ENCODE measurements at places on chromosomes 3 and 15.

- peaks cover 4% of the 10 kb centered on the region for H3K4me1 ChIP-seq
- H3K27me3 ChIP-seq: no peaks in the 10 kb centered on the region
- no peak overlapping the region for H3K4me3 ChIP-seq
- no peak overlapping the region for H3K27ac ChIP-seq
Measured at GRCh38 chr3:13042127-13042701, 31.0 kb downstream of the IQSEC1 start.

DNA sequence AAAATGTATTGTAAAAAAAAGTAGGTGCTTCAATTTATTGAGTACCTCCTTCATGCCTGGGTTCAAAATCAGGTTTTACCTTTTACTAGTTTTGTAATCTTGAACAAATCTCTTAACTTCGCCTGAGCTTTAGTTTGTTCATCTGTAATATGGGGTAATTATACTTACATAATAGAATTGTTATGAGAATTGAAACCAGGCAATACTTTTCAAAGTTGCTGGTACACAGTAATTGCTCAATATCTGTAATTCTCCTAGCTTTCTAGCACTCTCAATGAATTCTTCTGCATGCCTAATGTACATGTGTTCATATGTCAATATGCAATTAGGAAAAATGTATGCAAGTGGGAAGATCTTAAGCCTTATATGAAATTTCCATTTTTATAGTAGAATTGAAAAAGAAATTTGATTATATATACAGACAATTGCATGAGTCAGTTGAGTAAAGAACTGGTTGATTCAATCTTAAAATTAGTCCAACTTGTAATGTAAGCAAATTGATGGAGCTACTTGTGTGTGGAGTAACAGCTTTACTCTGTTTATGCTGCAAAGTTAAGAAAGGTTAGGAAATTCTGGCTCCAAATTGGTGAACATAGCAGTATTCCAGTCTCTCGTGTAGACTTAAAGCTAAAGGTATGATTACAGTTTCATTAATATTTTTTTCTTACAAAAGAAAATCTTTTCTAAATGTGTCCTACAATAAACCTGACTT, 4.1 kb downstream of the TNFSF10 start:
- DNase-seq: no peak
- no peak overlapping the region for H3K27ac ChIP-seq
- no peaks in the 10 kb centered on the region for H3K4me1 ChIP-seq
- H3K36me3 ChIP-seq: no peaks in the 10 kb centered on the region
- no peak overlapping the region for H3K4me3 ChIP-seq

DNA sequence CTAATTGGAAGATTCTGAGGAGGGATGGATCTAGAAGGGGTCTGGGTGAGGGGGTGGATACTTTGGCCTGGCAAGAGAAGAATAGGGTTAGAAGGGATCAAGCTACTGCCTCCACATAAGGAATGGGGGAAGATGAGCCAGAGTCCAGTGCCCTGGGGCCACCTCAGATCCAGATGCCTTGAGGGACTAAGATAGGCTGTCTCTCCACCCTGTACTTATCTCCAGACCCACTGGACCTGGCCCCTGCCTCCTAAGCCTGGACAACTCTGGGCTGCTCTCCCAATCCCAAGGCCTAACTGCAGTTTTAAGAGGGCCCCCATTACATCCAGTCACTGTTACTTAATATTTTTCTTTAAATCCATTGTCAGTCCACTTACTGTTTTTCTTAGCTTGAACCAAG, 2.0 kb downstream of the DVL3 start:
- H3K4me1 ChIP-seq: peaks cover 6% of the 10 kb centered on the region
- H3K27ac ChIP-seq: 0 out of 2 replicates have a peak overlapping the region, but pooled peaks have one; percentile 26
- no peaks in the 10 kb centered on the region for H3K27me3 ChIP-seq
- H3K4me3 ChIP-seq: peak overlapping the region; percentile 98

- peaks cover 4% of the 10 kb centered on the region for H3K4me1 ChIP-seq
- H3K4me3 ChIP-seq: no peak overlapping the region
- H3K27me3 ChIP-seq: no peaks in the 10 kb centered on the region
- H3K36me3 ChIP-seq: no peaks in the 10 kb centered on the region
- H3K27ac ChIP-seq: no peak overlapping the region
- no peak for DNase-seq
Measured at GRCh38 chr3:4067893-4068292, 235.3 kb upstream of the SETMAR start.

- H3K4me1 ChIP-seq: 0 out of 2 replicates have a peak, but pooled peaks cover 2% of the 10 kb centered on the region
- no peaks in the 10 kb centered on the region for H3K36me3 ChIP-seq
- no peaks in the 10 kb centered on the region for H3K27me3 ChIP-seq
Measured at GRCh38 chr3:55014906-55015305, 87.0 kb upstream of the LRTM1 start.

DNA sequence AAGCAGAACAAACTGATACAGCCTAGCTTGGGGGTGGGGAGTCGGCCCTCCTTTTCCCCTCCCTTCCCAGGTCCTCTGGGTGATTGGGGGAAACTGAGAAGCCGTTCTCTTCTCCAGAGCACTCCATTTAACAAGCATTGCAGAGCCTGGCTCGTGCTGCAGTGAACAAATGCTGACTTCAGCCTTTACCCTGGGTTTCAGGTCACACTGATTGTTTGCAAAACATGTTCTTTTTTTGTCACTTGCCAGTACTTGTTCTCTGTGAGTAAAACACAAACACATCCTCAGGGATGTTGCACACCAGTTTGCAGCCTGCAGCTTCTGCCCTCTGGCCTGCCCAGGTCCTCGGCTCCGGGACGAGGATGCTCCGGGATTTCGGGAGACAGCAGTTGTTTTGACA, 132.8 kb downstream of the PGPEP1L start:
- peaks cover 4% of the 10 kb centered on the region for H3K4me1 ChIP-seq
- no peak overlapping the region for H3K4me3 ChIP-seq
- no peaks in the 10 kb centered on the region for H3K36me3 ChIP-seq
- DNase-seq: no peak
- H3K27ac ChIP-seq: no peak overlapping the region

- no peaks in the 10 kb centered on the region for H3K4me1 ChIP-seq
- H3K27me3 ChIP-seq: no peaks in the 10 kb centered on the region
- no peak overlapping the region for H3K4me3 ChIP-seq
- DNase-seq: no peak
- H3K27ac ChIP-seq: no peak overlapping the region
- H3K36me3 ChIP-seq: no peaks in the 10 kb centered on the region
Measured at GRCh38 chr15:33722005-33722672, 246.2 kb upstream of the CHRM5 start.

DNA sequence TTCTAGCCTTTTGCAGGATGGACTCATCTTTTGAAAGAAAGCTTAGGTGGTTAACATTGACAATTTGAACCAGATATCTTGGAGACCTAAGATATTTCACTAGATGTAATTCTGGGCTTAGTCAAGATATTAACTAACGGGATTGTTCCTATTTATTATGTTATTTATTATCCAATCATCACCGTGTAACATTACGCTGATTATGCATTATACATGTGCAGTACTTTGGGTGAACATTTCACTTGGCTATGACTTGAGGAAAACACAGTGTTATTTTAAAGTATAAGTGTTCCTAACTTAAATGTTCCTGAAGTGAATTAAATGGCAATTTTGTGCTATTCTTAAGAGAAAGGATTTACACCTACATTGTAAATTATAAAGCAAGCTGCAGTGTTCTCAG, 574.5 kb upstream of the KCNMB2 start:
- no peak for DNase-seq
- no peaks in the 10 kb centered on the region for H3K4me1 ChIP-seq
- no peaks in the 10 kb centered on the region for H3K36me3 ChIP-seq
- no peak overlapping the region for H3K4me3 ChIP-seq

- no peak overlapping the region for H3K27ac ChIP-seq
- H3K36me3 ChIP-seq: no peaks in the 10 kb centered on the region
- no peak overlapping the region for H3K4me3 ChIP-seq
Measured at GRCh38 chr3:12893852-12894251, 52.5 kb upstream of the RPL32 start.

- no peaks in the 10 kb centered on the region for H3K27me3 ChIP-seq
- no peaks in the 10 kb centered on the region for H3K36me3 ChIP-seq
- H3K4me3 ChIP-seq: peak within 1 kb of the TSS; percentile 94
- peak within 1 kb of the TSS; percentile 84 for H3K27ac ChIP-seq
- peak; percentile 78 for DNase-seq
Measured at GRCh38 chr15:24954783-24955530, at the start of the genes SNRPN and SNURF. Gene SNRPN, plus strand, starts transcription at chr15:24954987. Its CDS starts 19,467 bp downstream, at chr15:24974454. Gene SNURF, plus strand, starts transcription at chr15:24954987. Its CDS starts 62 bp downstream, at chr15:24955049.

- H3K4me1 ChIP-seq: no peaks in the 10 kb centered on the region
- no peak overlapping the region for H3K27ac ChIP-seq
- H3K36me3 ChIP-seq: no peaks in the 10 kb centered on the region
- no peaks in the 10 kb centered on the region for H3K27me3 ChIP-seq
Measured at GRCh38 chr15:25884370-25884769, 21.2 kb upstream of the ATP10A start.

DNA sequence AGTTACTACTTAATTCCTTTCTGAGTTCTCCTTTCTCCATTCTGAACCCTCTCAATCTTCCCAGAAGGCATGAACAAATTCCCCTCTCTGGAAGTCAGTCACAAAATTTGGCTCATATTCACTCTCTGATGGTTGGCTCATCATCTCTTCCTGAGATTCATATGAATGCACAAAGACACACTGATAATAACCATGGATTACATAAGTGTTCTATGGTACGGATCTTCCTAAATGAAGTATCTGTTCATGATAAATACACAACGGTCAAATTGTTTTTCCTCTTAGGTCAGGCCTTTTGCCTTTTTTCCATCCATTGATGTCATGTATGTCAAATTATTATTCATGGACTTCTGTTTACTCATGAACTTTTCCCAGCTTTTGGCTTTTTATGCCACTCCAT, 162.6 kb downstream of the P2RY1 start:
- no peaks in the 10 kb centered on the region for H3K4me1 ChIP-seq
- H3K4me3 ChIP-seq: no peak overlapping the region
- H3K27ac ChIP-seq: no peak overlapping the region
- no peaks in the 10 kb centered on the region for H3K36me3 ChIP-seq

- H3K36me3 ChIP-seq: no peaks in the 10 kb centered on the region
- no peak for DNase-seq
- H3K27me3 ChIP-seq: no peaks in the 10 kb centered on the region
- no peak overlapping the region for H3K27ac ChIP-seq
Measured at GRCh38 chr3:59796456-59796855, 746.6 kb upstream of the CFAP20DC start.

DNA sequence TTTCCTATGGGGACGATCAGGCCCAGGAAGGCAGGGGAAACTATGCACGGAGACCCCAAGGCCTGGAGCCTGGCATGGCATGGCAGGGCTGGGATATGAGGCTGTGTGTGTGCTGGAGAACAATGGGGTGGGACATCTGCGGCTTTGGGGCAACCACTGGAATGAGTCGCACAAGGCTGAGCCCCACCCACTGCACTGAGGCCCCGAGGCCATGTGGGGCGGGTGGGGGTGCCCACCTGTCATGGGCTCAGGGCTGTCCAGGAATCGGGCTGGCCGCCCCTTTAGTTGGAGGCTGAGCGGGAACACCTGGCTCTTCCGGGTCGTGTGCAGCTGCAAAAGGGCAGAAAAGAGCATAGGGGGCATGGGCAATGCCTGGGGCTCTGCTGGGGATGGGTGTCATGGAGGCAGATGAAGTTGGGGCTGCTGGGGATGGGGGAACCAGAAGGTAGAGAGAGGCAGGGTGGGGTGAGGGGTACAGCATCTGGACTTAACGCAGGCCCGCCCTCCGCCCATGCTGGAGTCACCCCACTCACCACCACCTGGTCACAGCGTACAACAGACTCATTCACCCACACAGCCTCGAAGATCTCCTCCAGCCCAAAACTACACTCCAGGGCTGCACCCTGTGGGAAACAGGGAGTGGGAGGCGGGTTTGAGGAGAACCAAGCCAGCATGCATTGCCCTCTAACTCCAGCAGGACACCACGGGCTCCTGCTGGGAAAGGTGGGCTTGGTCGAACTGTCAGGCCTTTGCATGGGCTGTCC, 31.1 kb downstream of the PLXND1 start:
- no peaks in the 10 kb centered on the region for H3K36me3 ChIP-seq
- no peak overlapping the region for H3K27ac ChIP-seq
- DNase-seq: no peak
- H3K4me3 ChIP-seq: no peak overlapping the region

DNA sequence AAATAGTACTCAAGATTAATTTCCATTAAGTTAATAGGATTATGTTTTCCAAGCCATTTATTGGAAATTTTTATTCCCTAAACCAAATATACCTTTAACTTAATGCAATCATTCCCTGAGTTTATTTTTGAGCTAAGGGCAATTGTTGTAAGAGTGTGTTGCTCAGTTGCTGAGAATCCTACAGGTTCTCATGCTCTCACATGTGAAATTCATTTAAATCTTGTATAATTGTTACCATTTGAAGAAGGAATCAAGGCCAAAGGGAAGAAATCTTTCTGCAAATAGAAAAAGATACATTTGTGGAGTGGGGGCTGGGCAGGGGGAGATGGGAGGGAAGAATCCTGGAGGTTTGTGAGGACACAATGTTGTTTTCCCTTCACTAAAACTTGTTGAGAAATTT, 202.7 kb upstream of the STRIT1 start:
- no peak overlapping the region for H3K4me3 ChIP-seq
- H3K4me1 ChIP-seq: no peaks in the 10 kb centered on the region
- DNase-seq: no peak
- no peaks in the 10 kb centered on the region for H3K36me3 ChIP-seq
- H3K27ac ChIP-seq: no peak overlapping the region
- H3K27me3 ChIP-seq: no peaks in the 10 kb centered on the region
